Mesothelial cell of epicardium (in vitro differentiated cells): ENCODE measurements at places on chromosomes 12 and 14.

GRCh38 chr12:105459760-105460330 lies 129.4 kb downstream of the C12orf75 start:
- H3K4me1 ChIP-seq: peaks cover 40% of the 10 kb centered on the region
- H3K36me3 ChIP-seq: no peaks in the 10 kb centered on the region
- no peak for DNase-seq
- no peak overlapping the region for H3K4me3 ChIP-seq

GRCh38 chr12:67920413-67920812 lies 68.8 kb upstream of the IFNG-AS1 start:
- peaks cover 29% of the 10 kb centered on the region for H3K4me1 ChIP-seq
- no peak for DNase-seq
- H3K27ac ChIP-seq: peak overlapping the region; percentile 35
- no peaks in the 10 kb centered on the region for H3K27me3 ChIP-seq
- H3K36me3 ChIP-seq: no peaks in the 10 kb centered on the region

DNA sequence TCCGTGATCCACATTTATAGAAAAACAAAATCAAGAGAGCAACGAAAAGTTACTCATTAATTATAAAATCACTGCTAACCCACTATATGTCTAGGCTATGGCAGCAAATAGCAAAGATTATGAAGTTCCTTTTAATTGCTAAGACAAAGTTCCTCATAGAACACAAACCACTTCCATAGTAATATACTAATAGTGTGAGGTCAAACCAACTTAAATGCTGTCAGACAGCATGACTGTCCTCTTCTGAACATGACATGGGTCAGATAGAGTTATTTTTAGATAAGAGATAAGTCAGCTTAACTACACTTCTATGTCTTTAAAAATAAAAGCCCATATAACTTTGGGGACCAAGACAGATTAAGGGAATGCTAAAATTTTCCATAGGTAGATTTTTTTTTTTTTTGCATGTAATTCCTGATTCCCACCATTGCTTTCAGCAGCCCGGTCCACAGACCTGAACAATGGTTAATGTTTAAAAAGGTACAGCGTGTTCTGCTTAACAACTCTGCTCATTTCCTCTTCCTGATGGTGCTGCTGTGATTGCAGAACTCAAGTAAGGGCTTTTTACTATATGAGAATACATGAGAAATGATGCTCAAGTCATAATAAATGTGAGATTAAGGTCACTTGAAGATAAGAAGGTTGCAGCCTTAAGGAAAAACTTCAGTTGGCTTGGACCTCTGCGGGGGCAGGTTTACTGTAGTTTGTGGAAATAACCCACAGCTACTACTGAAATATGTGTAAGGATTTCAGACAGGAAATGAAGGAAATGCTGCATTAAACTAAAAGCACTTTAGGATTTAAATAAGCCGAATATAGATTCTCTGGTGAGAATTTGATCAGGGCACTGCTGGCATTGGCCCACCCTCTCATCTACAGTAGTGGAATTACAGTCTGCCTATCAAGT lies 37.7 kb upstream of the DUSP6 start:
- no peak overlapping the region for H3K4me3 ChIP-seq
- H3K4me1 ChIP-seq: peaks cover 45% of the 10 kb centered on the region
- peak overlapping the region; percentile 51 for H3K27ac ChIP-seq
- no peak for DNase-seq

GRCh38 chr12:50070314-50071060 lies 13.1 kb downstream of the ASIC1 start:
- no peak overlapping the region for H3K27ac ChIP-seq
- no peaks in the 10 kb centered on the region for H3K27me3 ChIP-seq
- H3K36me3 ChIP-seq: no peaks in the 10 kb centered on the region
- peaks cover 9% of the 10 kb centered on the region for H3K4me1 ChIP-seq
- H3K4me3 ChIP-seq: no peak overlapping the region
- DNase-seq: peak; percentile 71

GRCh38 chr14:57822081-57822480 lies 43.8 kb downstream of the SLC35F4 start:
- H3K27ac ChIP-seq: no peak overlapping the region
- H3K36me3 ChIP-seq: no peaks in the 10 kb centered on the region
- peaks cover 19% of the 10 kb centered on the region for H3K27me3 ChIP-seq
- DNase-seq: no peak
- H3K4me3 ChIP-seq: no peak overlapping the region

- H3K36me3 ChIP-seq: no peaks in the 10 kb centered on the region
- no peak overlapping the region for H3K4me3 ChIP-seq
- no peak overlapping the region for H3K27ac ChIP-seq
- no peaks in the 10 kb centered on the region for H3K4me1 ChIP-seq
- H3K27me3 ChIP-seq: peaks cover 60% of the 10 kb centered on the region
Observed at GRCh38 chr12:113697651-113698509, 226.2 kb upstream of the LHX5 start.

- no peak overlapping the region for H3K27ac ChIP-seq
- H3K27me3 ChIP-seq: no peaks in the 10 kb centered on the region
- H3K4me1 ChIP-seq: no peaks in the 10 kb centered on the region
- no peak overlapping the region for H3K4me3 ChIP-seq
- H3K36me3 ChIP-seq: no peaks in the 10 kb centered on the region
- DNase-seq: no peak
Observed at GRCh38 chr12:131903270-131904255, 9.1 kb downstream of the ULK1 start.

DNA sequence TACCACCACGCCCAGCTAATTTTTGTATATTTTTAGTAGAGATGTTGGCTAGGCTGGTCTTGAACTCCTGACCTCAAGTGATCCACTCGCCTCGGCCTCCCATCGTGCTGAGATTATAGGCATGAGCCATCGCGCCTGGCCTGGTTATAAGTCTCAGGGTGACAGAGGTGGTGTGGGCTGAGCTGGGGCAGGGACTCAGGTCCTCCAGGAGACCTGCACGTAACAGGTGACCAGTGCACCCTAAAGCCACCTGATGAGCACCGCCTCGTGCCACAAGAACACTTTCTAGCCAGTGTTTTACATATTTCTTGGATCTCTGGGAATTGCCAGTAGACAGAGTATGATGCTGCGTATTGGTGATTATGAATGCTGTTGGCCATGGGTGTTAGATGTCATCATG lies 136.5 kb upstream of the CPM start:
- no peaks in the 10 kb centered on the region for H3K27me3 ChIP-seq
- H3K4me1 ChIP-seq: no peaks in the 10 kb centered on the region
- no peak overlapping the region for H3K27ac ChIP-seq
